ENCODE measurements at places on chromosomes 16 and 17.

- DNase-seq = no peak
Measured at GRCh38 chr16:25799816-25800215, 108.1 kb downstream of the HS3ST4 start.

DNA sequence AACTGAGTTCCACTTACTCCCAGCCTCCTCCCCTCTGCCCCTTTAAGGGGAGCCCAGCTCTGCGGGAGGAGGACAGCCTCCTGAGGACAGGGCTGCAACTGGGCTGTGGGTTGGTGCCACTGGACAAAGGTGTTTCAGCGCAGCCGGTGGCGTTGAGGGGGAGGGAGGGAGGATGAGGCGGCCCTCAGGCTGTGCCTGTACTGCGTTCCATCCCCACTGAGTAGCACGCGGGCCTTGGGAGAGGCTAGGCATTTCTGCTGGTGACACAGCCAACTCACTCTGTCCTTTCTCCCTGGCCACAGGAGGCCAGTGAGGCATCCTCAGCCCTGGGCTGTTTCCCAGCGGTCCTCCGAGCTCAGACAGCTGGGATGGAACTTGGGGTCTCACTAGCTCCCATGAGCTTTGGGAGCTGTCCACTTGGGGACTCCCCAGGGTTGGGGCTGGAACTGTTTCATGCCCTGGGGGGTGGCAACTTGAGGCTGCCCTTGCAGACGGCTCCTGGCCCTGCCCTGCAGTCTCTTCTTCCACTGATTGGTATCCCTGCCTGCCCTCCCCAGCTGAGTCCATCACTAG is 70.5 kb downstream of the MPRIP start:
- DNase-seq = no peak

- no peak for DNase-seq
Measured at GRCh38 chr17:9479964-9480363, 95.7 kb downstream of the STX8 start.

DNA sequence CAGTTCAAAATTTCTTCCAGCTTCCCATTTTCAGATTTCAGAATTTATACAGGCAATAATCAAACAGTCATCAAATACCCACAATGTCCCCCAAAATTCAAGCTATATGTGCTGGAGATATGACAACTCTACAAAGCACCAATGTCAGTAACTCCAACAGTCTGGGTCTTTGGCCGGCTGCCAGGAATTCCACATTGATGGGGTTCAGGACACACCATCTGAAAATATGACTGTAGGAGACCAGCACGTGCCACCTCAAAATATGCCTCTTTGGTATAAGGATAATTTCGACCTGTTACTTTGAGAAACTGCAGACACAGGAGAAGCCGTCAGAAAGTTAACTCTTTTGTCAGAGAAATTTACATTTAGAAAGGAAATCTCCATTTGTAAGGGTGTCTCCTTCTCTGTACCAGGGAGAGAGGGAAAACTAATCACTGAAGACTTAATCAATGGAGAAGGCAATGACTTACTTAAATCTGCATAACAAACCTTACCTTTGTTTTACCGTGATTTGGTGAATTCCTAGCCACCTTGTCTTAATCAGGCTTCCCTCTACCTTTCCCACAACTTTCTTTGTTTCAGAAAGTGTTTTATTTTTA is 594.3 kb upstream of the CDH5 start:
- no peak for DNase-seq

Measured in RWPE1 (cell line).